ENCODE measurements at places on chromosomes 16 and 17.

- DNase-seq: no peak
These were observed 2.6 kb downstream of the LHX1 start for GRCh38 chr17:36939802-36940312.

DNA sequence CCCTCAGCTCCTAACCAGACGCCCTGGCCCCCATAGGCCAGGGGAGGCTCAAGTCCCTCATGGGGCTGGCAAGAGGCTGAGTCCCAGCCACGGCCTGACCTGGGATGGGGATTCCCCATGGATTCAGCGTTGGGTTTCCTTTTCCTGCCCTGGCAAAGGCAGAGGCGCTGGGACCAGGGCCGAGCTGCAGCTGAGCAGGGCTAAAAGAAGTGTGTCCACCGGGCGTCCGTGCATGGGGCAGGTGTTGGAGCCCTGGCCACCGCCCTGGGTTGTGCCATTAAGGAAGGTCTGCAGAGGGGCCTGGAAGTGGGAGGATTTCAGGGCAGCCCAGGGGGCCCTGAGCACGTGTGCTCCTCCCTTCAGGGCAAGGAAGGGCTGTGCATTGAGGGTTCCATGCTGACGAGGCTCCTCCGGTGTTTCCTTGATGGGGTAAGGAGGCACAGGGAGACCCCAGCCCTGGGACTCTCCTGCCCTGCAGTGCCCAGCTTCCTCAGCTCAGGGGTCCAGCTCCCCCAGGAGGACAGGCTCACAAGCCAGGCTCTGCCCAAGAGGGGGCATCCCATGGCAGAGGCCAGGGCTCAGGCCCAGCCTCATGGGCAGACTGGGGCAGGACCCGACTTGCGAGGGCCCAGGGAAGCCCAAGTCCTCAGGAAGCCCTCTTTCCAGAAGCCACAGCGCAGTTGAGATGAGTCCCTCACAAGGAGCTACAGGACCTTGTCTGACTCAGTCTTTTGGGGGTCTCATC, 10.1 kb downstream of the TBC1D26 start:
- no peak for DNase-seq

DNA sequence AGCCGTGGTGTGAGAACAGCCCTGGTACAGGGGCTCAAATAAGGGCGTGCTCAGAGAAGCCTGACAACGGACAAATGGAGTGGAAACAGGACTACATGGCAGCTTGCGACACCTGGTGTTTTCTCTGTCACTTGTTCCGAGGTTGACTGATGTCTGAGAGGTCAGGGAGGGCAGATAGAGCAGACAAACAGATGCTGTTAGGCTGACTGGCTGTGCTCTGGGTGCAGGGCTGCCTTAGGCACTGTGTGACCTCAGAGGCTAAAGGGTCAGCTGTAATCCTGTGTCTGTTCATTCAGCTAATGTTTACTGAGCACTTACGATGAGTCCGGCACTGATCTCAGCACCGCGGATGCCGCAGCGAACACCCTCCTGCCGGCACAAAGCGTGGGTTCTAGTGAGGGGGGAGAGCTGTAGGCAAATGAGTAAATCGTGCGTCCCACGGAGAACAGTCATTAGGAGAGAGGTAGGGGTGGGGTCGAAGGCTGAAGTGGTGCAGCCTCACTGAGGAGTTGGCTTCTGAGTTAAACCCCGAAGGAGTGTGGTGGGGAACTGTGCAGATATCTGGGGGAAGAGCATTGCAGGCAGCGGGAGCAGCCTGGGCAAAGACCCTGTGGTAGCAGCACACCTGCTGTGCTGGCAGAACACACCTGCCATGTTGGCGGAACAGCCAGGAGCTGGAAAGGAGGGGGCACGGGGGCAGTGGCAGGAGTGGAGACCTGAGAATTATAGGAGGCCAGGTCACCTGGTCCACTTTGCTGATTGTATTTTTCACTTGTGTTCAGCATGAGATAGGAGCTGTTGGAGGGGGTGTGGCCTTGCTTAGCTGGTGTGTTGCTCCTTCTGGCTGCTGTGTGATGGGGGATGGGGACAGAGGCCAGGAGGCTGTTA, 35.0 kb downstream of the GPT2 start:
- DNase-seq: no peak

GRCh38 chr17:82242977-82243647, 14.3 kb downstream of the SLC16A3 start:
- no peak for DNase-seq

GRCh38 chr17:49496183-49496866, 1.2 kb downstream of the NGFR start:
- DNase-seq: peak; percentile 73

GRCh38 chr16:88022076-88023042, 71.1 kb downstream of the BANP start:
- DNase-seq: no peak

- no peak for DNase-seq
These were observed 15.6 kb downstream of the VMP1 start for GRCh38 chr17:59723041-59723440.

GRCh38 chr16:31427441-31428278, 500 bp downstream of the COX6A2 start:
- peak; percentile 19 for DNase-seq

- DNase-seq: no peak
These were observed 34.5 kb downstream of the NACA2 start for GRCh38 chr17:61556224-61557188.

DNA sequence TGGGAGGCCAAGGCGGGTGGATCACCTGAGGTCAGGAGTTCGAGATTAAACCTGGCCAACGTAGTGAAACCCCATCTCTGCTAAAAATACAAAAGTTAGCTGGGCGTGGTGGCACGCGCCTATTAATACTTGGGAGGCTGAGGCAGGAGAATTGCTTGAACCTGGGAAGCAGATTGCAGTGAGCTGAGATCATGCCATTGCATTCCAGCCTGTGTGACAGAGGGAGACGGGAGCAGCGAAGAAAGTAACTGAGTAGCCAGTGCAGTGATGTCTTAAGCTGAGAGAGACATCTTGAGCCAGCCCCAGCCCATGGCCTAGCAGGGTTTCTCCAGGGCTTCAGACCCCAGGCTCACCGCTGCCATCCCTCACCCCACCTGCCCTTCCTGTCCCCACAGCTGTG, 9.8 kb upstream of the SMIM5 start:
- DNase-seq: no peak

DNA sequence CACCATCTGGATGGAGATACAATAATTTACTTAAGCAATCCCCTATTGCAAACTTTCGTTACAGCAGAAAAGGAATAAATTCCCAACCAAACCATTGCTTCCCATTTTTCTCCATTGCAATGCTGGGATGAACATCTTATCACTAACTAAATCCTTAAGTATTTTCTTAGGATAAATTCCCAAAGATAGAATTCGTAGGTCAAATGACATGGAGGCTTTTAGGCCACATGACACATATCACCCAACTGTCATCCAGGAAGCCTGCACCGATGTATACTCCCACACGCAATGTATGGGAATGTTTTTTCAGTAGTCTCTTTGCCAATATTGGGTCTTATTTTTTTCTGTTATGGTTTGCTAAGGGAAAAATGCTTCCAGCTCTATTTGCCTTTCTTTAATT, 1.6 kb upstream of the TLCD2 start:
- no peak for DNase-seq

- DNase-seq: peak; percentile 60
These were observed 40.9 kb downstream of the RFFL start for GRCh38 chr17:35022536-35023063.

DNA sequence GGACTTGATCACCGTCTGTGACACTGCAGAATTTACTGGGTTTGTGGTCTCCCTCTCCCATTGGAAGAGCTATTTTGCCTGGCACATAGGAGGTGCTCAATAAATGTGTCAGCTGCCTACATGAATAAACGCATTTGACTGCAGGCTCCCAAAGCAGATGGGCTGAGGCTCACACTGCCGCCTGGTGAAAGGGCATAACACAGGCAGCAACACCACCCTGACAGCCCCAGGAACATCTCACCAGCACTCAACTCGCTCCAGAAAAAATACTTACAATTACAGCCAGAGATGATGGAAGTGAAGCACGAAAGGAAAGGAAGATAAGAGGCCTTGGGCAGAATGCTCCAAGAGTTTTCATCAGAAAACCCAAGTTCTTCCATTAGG, 73.9 kb downstream of the RPH3AL start:
- DNase-seq: no peak

DNA sequence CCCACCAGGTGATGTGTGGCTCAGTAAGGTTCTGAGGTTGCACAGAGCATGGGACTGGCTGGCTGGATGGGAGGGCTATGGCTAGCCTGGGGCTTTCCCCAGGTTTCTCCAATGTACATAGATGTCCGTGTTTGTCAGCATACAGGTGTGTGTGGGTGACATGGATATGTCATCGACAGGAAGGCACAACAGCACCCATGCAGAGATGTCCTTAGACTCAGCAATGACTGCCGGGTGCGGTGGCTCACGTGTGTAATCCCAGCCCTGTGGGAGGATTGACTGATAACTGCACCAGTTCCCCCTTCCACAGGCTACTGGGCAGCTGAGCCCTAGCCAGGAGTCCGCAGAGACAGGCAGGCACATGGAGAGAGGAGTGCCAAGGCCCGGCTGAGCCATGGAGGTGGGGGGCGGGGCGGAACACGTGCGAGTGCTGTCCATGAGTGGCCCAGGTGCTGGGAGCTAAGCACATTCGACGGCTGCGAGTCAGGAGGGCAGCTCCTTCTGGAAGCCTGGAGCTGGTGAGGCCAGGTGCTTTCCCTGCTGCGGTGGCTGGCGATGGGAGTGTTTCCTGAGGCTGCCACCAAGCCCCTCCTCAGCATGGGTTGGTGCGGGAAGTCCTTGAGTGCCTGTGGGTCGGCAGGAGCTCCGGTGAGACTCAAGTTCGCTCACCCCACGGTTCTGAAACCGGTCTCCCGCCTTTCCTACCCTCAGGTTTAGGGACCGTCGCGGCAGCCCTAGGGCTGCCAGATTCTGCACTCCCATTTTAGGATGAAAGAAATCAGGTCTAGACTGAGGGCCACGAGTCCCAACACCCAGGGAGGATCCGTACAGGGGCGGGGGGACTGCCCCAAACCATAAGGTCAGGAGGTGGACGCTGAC, 858 bp upstream of the ASPSCR1 start:
- no peak for DNase-seq

DNA sequence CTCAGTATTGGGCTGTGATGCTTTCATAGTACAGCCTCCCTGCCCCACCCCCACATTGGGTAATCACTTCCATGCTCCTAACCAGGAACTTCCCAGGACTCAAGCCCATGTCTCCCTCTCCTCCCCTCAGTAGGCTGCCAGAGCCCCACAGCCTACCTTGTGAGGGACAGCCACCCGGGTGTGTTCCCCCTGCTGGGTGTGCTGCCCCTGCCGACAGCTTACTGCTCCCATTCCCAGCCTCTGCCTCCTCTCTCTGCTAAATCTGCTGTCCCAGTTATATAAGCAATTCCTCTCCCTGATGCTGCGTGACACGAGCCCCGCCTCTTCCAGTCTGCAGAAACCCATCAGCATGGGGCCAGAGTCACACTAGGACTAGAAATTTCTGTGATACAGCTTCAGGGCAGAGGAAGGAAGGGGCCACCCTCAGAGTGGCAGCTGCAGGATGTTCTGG, at the start of gene RSKR:
Gene RSKR, minus strand, starts transcription at position 255 of the 451 bp plus-strand sequence. Its CDS starts 24 bp downstream, at position 231.
- DNase-seq: no peak

- no peak for DNase-seq
These were observed 14.5 kb upstream of the RASD1 start for GRCh38 chr17:17510456-17511292.

DNA sequence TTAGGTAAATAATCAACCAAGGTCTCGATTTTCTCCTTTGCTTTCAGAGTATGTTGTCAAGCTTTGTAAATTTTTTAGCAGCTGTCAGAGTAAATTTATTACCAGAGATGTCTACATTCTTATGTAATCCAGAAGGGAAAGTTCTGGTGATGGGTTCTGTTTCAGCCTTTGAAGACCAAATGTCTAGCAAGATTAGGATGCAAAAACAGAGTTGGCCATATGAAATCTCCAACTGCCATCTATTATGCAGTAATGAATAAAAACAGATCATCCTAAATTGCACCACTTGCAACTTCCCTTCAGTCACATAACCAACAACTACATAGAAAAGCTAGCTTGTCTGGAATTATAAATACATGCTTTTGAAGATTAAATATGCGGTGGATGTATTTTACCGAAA, 826.8 kb upstream of the KIF2B start:
- DNase-seq: no peak

GRCh38 chr16:55370762-55371482, 46.9 kb downstream of the IRX6 start:
- DNase-seq: no peak

DNA sequence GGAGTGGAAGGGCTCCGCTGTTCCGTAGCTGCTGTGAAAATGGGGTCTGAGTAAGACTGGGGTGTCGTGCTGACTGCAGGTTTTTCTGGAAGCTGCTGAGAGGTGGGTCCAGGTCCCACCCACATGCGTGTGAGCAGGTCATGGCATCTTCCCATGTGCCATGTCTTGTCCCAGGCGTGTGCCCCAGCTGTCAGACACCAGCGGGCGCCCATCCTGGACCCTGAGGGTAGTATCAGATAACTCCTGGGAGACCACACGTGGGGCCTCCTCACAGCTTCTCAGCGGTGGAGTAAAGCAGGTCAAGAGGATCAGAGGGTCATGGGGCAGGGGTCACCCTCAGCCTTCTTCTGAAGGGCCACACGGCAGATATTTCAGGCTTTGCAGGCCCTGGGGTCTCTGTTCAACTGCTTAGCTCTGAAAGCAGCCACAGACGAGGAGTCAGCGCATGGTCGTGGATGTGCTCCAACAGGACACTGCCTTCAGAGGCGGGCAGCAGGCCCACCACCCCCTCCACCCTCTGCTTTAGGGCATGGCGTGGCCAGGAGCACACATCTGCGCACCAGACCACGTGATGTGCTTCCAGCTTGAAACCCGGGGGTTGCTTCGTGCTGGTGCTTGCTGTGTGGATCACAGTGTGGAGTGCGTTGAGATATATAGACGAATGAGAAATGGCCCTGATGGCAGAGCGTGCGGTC, 68.7 kb downstream of the BANP start:
- no peak for DNase-seq

DNA sequence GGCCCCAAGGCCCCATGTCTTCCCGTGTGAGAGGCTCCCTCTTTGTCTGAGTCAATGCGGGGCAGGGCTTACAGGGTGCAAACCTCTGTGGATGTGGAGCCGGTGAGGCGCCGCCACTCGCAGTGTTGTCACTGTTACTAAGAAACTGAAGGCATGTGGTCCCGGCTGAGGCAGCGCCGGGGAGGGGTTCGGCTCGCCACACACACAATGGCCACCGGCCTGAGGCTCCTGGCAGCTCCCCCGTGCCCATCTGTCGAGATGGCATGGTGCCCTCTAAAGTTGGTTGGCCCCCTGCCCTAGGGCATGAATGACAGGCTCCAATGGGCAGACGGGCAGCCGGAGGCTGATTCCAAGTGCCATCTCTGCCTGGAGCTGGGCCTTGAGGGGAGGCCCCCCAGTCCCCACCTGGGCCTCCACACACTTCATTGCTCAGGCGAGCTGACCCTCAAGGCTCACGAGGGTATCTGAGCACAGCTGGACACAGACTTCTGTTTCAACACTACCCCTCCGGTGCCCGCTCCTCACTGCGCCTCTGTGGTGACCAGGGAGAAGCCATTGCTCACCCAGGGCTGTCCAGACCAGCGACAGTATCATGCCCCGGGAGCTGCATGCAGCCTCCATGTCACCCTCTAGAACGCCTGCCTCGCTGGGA, 137.2 kb downstream of the C16orf78 start:
- no peak for DNase-seq
